ENCODE measurements at places on chromosomes 4 and X.

DNA sequence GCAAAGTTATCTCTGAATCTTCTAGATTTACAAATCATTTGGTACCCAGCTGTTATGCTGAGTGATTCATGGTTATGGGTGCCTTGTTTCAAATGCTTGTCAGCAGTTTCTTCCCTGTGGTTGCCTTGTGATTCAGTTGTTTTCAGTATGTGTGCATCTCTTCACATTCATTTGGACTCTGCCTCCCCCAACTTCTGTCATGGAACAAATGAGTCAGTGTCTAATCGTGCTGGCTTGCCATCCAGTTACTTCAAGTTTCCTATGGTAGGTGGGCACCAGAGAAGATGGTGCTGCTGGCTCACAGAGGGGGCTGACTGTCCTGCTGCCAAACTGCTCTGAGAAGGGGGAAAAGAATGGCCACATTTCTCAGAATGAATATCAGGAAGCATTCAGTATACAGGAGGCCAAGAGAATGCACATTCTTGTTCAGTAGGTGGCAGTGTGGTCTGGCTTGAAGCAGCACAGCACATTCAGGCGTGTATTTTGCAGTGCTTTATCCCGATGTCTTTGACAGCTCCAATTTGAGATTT, 260.9 kb downstream of the GLUD2 start:
- DNase-seq: no peak

DNA sequence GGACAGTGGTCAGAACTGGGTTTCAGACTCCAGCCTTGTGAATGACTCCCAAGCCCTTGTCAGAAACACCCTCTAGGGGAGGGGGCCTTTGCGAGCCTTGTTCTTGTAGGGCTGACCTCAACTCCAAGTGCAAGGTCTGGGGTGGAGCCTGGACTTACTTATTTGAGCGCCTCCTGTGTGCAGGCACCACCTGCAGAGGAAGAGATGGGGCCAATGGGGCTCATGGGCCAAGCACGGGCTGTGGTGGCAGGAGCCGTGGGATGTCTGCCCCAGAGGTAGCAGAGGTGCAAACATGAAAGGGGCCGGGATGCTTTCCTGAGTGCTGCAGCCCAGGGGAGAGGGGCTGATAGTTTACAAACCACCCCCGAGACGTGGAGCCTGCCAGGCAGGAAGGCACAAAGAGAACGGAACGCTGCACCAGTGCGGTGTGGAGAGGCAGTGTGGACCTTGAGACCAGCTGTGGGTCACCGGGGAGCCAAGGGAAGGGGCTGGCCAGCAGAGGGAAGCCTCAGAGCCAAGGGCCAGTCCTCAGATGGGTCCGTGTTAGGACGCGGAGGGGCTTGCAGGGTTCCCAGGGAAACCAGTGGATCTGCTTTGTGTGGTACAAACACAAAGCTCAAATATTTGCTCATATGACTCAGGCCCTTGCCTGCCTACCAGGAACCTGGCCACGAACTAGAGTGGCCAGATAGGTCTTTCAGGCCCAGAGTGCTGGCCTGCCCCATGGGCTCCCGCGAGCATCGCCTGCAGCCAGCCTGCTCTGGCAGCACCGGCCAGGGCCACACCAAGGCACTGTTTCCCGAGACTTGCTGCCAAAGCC, 8.7 kb upstream of the TADA2B start:
- DNase-seq: no peak

DNA sequence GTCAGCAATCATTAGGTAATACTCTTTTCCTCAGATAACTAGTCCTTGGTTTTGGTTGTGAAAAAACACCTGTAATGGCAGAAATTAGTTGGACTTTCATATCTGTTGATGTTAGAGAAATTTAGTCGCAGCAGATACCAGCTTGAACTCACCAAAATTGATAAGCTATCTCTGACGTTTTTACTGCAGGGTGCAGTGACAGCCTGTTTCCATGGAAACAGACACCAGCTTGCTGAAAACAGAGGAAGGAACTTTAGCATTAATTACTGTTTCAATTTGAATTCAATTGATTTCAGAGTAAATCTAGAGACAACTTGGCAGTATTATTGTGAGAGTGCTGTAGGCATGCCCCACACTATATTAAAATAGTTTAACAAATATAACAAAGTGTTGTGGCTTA, 246.5 kb downstream of the PPP1R2C start:
- DNase-seq: no peak

GRCh38 chr4:140686796-140687195, 69.4 kb downstream of the TBC1D9 start:
- no peak for DNase-seq

DNA sequence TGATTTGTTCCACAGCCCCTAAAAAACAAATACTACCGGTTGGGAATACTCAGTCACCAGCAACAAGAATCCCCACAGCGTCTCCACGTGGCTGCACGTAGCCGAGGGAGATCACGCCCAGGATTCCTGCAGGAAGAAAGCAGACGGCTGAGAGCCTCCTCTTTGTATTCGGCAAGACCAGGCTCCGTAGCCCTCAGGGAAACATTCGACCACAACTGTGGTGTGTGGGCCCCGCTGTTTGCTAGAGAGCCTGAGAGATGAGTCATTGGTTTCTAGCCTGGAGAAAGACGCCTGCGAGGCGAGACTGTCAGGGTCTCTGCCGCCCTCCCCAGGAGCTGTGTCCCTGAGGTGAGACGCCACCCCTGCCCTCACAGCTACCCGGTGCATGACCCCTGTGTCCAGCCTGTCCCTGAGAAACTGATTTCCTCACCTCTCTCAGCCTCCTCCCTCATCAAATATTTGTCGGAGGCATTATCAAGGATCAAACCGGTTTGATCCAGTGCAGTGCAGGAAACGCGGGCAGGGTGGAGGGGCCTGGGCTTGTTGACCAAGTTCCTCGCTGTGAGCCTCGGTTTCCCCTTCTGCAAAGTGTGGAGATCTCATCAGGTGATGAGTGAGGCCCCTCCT, 4.7 kb upstream of the S100P start:
- DNase-seq: peak; percentile 71

DNA sequence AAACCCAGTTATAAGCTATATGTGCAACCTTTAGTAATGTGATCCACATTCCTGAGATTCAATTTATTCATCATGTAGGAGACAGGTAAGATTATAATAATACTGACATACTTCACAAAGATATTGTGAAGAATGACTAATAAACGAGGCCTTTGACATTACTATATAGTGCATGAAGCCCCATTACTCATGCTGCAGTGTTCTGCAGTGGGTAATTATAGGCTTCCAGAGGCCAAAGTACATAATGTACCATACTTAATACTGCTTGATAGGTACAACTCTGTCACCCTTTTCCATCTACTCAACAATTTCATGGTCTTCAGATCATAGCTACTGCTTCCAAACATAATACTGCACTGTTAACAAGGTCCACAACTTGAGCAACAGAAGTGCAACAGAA, 68.9 kb downstream of the COL25A1 start:
- DNase-seq: no peak

DNA sequence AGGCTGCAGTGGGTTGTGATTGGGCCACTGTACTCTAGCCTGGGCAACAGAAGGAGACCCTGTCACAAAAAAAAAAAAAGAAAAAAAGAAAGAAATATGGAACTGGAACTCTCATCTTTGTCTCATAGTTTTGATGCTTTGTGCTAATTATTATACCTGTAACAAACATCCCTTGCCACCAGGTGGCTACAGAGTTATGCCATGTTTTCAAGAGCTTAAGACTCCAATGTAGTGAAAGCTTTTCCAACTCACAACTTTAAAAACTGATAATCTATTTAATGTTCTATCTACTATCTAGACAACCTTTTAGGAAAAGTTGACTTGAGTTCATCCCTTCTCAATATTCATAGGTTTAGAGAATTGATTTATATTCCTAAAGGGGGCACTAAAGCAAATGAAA, 42.4 kb downstream of the HTR2C start:
- DNase-seq: no peak

GRCh38 chrX:19670321-19670750, 155.0 kb upstream of the MAP3K15 start:
- DNase-seq: no peak

DNA sequence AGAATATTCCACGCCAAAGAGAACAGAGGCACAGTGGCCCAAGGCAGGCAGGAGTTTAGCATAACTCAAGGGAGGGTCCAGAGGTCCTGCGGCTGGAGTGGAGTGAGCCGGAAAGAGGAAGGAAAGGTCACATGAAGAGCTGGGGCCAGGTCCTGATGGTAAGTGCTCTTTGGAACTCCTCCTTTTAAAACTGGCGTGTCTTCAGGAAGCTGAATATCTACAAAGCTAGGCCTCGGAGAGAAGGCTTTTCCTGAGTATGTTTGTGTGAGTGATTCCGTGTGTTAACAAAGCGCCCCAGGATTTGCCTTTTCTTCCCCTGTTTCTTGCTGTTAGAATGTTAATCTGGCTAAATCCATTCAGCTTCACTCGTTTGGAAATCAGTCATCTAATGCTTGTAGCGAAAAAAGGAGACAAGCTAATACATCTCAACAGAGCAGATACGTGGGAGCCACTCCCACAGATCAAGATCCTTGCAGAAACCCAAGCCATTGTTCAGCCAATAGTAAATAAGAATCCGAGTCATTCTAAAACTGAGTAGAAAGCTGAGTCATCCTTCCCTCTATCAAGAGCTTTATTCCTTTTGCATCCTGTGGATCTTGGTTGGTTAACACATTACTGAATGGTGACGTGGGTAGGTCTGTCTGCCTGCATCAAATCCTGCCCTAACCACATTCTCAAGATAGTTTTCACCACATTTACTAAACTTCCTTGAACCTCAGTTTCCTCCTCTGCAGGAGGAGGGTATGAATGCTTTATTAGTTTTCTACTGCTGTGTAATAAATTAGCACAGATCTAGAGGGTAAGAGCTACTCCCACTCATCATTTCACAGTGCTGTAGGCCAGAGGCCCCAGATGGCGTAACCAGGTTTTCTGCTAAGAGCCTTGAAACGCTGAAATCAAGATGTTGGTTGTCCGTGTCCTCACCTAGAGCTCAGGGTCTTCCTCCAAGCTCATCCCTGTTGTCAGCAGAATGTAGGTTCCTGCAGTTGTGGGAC, 43.2 kb upstream of the RBM47 start:
- no peak for DNase-seq

DNA sequence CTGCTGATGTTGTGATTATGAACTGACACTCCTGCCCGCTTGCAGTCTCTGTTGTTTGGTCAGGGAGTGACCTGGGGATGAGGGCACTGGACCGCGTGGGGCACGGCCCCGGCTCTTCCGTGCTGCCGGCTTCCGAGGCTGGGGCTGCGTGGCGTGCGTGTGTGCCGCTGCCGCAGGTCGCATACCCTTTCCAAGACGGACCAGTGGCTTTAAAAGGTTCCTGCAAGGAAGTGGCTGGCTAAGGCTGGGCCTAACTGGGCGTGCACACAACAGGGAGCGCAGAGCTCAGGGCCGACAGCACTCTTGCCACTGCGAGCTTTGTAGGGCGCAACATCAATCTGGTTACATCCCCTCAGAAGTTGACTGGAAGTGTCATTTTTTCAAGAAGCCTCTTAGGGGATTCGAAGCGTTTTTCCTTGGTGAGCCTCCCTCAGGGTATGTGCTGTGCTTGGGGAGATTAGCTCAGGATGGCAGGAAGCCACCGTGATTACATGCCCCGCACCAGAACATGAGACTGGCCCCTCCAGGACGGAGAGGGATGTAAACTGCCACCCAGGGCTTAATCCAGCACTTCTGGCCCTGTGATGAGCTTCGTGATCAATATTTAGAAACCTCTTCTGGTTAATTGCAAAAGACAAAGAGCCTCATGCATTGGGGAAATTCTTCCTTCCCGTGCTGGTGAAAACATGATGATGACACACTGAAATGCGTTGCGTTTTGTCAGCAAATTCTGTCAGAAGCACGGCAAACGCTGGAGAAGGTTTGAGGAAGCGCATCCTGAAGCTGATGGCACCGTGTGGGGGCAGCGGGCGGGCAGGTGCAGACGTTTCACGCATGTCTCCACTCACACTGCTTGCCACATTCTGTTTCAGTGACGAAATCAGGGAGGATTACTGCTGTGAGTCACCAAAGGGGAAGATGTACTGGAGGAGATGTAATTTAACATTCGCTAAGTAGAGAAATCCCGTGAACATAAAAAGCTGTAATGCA, 11.1 kb downstream of the MAEA start:
- DNase-seq: no peak

GRCh38 chr4:78818530-78819079, 42.5 kb downstream of the BMP2K start:
- DNase-seq: no peak

DNA sequence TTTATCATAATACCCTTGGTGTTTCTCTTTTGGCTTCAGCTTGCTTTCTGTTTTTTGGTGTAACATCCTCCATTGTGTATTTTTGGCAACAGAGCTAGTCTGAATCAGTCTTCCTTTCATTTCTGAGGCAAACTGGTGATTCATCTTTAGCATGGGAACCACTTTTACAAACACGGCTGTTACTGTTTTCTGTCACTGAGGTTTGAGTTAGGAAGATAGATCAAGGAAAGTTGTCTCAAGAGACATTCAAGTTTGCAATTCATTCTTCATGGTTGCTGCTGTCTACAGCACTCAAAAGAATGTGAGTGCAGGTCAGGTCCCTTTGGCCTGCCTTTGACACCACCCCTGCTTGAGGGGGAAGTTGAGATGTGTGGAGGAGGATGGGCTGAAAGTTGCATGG, 36.3 kb downstream of the IL21 start:
- no peak for DNase-seq

- no peak for DNase-seq
Observed at GRCh38 chr4:173489514-173489913, 40.5 kb downstream of the HAND2 start.

GRCh38 chr4:182022909-182023308, 220.3 kb upstream of the TENM3 start:
- DNase-seq: no peak

- DNase-seq: no peak
Observed at GRCh38 chr4:168102403-168102802, 10.1 kb downstream of the ANXA10 start.

DNA sequence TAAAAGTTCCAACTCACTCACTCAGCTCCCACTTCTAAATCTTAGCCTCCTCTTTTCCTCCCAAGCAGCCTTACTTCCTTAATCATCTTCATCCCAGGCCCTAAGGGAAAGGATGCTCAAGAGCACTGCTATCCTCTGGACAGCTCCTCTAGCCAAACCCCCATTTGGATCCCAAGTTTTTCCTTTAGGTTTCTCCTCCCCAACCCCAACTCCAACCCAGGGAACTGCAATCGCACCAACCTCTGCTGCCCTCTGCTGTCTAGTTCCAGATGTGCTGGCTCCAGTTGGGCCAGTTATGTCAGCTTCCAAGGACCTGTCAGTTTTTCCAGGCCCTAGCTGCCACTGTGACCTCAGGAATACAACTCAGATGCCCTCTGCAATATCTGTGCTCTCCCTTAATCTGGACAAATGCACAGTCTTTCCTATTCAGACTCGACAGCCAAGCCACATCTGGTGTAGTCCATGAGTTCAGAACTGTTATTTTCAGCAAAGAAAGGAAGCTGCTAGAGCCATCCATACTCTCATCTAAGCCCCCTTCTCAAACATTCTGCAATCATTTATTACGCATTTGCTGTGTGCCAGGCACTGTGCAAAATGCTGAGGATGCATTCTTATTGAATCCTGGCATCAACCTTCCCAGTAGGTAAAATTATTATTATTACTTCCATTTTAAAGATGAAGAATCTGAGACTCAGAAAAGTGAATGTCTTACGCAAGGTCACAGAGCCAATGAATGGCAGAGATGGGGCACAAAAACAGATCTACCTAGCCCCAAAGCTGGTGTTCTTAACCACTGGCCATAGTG, 12.3 kb upstream of the XPNPEP2 start:
- no peak for DNase-seq

GRCh38 chr4:89279385-89279784, 28.2 kb downstream of the GPRIN3 start:
- DNase-seq: no peak
